ENCODE measurements at places on chromosomes 4 and X.

DNA sequence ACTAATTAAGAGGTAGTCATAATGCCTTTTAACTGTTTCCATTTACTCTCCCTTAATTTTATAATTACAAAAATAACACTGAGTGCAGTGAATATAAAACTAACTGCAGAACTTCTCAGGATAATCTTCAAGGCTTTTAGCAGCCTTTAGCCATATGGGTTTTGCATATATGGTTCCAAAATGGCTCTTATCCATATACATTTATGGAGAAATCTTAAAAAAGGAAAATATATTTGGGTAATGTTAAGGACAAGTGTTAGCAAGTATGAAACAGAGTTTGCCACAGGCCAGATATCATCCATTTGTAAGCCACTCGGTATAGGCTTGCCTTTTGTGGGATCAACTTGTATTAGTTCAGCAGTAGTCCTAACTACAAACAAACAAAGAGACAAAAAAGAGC is 423.4 kb downstream of the PDHA2 start:
- no peak for DNase-seq

GRCh38 chr4:184815046-184815877 is 10.5 kb downstream of the ACSL1 start:
- DNase-seq, result no peak

DNA sequence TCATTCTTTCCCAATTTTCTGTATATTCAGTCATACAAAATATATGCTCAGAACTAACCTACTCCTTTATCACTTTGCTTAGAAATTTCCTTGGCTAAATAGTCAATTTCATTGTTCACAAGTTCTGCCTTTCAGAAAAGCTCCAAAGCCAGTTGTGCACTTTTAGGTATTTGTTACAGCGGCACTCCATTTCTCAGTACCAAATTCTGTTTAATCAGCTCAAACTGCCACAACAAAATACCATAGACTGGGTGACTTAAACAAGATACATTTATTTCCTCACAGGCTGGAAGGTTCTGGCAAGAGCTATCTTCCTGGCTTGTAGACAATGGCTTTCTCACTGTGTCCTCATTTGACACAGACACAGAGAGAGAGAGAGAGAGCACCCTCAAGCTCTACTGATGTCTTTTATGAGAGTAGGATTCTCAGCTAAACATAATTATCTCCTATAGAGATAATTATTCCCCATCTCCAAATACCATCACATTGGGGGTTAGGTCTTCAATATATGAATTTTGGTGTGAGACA is 188.8 kb upstream of the FSTL5 start:
- DNase-seq, result no peak

GRCh38 chrX:109614951-109615350 is 10.0 kb downstream of the KCNE5 start:
- DNase-seq, result no peak

GRCh38 chr4:26441102-26441501 is 49.2 kb downstream of the CCKAR start:
- DNase-seq, result no peak

DNA sequence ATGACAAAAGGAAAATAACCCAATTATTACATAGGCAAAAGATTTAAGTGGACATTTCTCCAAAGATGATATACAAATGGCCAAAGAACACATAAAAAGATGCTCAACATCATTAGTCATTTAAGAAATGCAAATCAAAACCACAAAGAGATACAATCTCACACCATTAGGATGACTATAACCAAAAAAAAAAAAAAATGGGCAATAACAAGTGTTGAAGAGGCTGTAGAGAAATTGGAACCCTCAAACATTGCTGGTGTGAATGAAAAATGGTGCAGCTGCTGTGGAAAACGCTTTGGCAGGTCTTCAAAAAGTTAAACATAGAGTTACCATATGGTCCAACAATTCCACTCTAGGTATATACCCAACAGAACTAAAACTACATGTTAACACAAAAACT is 5.6 kb upstream of the PRDX4 start:
- DNase-seq, result no peak

DNA sequence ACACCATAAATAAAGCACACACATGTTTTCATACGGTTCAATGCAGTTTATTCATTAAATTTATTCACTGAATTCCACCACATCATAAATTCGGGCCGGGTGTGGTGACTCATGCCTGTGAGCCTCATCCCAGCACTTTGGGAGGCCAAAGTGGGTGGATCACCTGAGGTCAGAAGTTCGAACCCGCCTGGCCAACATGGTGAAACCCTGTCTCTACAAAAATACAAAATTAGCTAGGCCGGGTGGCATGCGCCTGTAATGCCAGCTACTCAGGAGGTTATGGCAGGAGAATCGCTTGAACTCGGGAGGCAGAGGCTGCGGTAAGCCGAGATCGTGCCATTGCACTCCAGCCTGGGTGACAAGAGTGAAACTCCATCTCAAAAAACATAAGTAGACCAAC is 131.6 kb downstream of the PDS5A start:
- no peak for DNase-seq

GRCh38 chrX:153408221-153408721 is 3.0 kb upstream of the ZFP92 start:
- no peak for DNase-seq

GRCh38 chr4:83212041-83212851 is 72.4 kb downstream of the COQ2 start:
- DNase-seq, result peak; percentile 5

All from stimulated activated CD4-positive, alpha-beta T cell treated with anti-CD3 and anti-CD28 coated beads, Interleukin-1b, Interleukin-23, amount 100 ng/mL, for 1 hour (primary cell).